ENCODE measurements at places on chromosomes 12 and 14.
A peak's percentile ranks its signal among the peaks of the same experiment; 100 is the strongest.

GRCh38 chr12:48937170-48937569 lies 11.9 kb upstream of the FKBP11 start:
- no peak for DNase-seq

DNA sequence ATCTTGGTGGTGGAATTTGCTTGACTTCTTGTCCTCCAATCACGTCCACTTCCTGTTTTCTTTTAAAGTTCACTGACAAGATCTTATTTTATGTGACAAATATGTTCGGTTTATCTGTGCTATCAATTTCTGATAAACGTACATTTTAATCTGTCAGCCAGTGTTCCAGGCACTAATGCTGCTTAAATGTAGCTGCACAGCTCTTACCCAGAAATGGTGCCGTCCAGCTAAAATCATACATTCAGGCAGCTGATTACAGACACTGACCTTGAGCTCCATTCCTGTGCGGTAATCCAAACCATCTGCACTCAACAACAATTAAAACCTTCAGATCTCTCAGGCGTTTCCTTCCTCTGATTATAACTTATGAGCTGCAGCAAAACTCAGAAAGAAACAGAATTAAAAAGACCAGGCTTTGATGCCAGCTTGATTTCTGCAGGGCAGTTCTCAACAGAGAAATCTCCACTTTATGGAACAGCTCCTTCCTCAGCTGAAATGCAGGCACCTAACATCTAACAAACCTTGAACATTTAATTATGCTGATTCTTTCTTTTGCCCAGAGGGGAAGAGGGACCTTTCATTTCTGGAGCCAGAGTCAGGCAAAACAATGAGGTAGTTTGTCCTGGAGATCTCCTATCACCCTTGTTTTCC lies 26.4 kb upstream of the RASSF3 start:
- no peak for DNase-seq

DNA sequence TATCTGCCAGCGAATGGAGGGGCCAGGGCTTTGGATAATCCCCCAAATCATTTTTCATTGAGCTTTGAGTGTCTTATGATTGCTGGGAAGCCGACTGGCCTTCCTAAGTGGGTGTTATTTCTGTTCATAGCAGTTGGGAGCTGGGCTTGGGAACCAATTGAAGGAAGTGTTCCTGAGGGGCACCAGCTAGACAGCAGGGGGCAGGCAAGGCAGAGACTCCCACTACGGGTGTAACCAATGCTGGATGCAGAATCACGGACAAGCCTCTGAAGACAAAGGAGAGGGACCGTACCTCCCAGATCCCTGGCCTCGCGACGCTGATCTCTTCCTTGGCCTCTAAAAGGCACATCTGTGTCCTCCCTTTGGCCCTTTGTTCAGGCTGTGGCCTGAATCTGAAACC lies 149.0 kb upstream of the PRMT8 start:
- DNase-seq = peak; percentile 31

GRCh38 chr12:6771091-6771495 lies 1.2 kb upstream of the LAG3 start:
- DNase-seq = no peak

GRCh38 chr12:53344487-53344823 lies 8.3 kb upstream of the SP7 start:
- no peak for DNase-seq

DNA sequence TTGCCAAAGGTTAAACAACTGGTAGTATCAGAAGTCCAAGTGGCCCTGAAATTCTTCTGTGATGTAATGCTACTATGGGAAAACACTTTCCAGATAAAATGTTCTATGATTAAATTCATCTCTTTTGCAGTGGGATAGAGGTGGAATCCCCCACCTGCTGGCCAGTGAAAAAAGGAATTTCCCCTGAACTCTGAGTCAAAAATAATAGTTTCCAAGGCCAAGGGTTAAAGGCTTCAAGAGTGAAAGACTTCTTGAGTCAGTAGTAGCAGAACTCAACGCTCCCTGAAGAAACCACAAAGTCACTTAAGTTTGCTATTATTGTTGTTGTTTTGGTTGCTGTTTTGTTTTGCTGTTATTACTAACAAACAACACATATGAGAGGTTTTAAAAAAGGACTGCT lies 330.8 kb downstream of the SOX5 start:
- no peak for DNase-seq

DNA sequence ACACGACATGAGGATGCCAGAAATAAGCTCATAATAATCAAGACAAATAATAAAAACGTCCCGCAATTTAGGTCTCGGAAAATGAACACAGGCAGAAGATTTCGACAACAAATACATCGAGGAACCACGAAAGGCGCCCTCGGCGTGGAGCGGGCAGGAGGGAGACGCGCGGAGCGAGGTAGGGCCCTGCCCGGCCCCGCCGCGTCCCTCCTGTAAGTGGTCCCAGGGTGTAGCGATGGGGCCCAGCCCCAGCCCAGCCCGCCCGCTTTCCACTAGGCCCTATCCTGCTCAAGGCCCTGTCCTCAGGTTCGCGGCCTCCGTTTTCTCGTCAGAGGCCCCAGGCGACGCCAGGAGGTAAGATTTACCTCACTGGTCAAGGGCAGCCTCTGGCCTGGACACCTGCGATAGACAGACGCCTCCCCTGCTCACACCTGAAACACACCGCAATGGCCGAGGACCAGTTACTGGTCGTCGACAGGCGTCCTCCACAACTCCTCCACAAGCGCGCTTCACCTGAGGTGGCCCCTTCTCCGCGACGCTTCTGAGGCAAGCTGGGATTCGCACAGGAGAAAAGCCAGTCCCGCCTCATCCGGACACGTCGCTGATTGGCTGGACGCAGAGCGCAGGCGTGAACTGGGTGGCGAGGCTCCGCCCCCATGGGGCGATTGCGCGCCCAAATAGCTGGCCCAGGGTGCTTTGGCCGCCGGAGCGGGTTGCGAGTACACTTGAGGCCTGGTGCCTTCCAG lies at the start of gene SYCP3:
Gene SYCP3 (minus strand): TSS at position 543 of the 746 bp plus-strand sequence. CDS start 1,527 bp downstream, outside the sequence.
- DNase-seq = no peak

DNA sequence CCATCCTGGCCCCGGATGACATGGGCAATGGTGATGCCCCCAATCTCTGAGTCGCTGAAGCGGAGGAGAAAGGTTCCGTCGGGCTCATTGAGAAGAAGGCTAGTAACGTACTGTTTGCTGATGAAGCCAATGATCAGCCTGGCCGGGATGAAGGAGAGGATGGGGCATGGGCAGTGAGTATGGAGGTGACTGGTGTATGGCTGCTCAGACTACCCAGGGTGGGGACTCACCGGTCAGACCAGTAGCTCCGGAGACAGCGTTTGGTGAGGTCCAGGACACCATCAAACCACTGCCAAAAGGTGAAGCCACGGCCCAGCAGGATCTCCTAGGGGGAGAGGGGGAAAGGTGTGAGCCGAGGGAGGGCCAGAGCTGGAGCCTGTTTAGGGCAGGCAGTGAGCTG lies 10.9 kb downstream of the NAB2 start:
- DNase-seq = no peak

DNA sequence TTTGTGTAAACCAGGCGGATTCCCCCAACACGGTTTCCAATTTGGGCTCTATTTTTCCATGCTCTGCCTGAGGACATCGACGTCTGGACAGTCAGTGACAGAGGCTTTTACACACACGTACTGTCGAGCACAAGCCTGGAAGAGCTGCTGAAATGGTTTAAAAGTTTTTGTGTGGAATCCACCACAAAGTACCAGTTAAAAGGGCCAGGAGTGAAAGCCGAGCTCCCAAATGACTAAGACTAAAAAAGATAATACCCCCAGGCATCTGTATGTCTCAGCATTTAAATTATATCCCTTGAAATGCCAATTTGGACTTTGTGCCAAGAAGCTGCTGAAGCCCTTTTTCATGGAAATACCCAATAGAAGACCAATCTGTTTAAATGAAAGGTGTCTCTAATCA lies 173.2 kb downstream of the EGLN3 start:
- no peak for DNase-seq

GRCh38 chr12:11981121-11981733 lies 89.5 kb upstream of the BCL2L14 start:
- no peak for DNase-seq

DNA sequence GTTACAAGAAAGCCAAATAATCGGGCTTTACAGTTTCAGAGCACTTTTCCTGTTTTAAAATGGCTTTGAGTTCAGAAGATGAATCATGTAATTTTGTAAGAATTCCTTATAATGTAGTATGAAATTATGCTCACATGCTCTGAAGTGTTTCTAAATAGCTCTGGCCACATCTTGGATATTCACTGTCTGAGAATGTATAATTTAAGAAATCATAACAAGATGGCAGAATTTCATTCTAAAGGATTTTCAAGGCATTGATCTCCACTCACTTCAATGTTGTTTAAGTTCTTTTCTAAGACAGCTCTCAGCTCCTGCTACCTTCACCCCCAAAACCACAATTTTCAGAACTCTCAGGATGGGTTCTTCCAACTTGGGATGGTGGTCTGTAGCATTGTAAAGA lies 180.1 kb downstream of the DACT1 start:
- DNase-seq = no peak

- no peak for DNase-seq
These were observed 51.6 kb downstream of the EIF2S3B start for GRCh38 chr12:10557329-10557728.

DNA sequence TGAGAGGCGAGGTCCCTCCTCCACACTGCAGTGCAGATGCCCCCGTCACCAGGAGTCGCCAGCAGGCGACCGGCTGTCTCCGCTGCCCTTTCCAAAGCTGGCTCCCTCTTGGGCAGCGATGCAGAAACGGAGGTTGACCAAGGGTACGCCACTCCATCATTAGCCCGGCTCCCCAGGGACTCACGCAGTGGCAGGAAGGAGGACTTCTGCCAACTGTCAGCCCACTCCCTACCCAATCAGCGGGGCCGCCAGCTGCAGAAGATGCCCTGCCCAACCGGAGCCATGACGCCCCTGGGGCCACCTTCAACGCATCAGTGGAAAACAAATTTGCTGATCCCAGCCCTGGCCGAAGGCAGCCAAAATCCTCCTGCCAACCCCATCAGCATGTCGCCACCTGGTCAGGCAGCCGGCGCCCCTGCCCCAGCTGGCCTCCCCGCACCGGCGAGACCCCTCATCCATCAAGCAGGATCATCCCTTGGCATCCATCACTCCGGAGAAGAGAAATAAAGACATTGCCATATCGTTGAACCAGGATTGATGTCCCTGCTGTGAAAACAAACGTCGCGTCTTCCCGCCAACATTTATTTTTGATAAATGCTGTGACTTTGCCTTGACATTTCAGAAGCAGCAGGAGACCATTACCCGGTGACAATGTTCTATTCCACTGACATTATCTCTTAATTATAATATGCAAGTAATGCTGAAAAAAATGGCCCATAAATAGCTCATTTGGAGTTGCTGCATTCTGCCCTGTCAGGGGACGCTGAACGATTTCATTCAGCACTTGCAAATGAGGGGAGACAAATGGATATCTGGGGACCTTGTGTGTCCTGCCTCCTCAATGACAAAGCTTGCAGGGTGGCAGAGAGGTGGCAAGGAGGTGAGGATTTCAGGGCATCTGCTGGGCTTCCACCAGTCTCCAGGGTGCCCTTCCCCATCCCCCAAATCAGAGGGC lies 105.1 kb downstream of the SCARB1 start:
- DNase-seq = peak; percentile 95

GRCh38 chr12:86254399-86255107 lies 1.6 kb downstream of the MGAT4C start:
- DNase-seq = peak; percentile 7

DNA sequence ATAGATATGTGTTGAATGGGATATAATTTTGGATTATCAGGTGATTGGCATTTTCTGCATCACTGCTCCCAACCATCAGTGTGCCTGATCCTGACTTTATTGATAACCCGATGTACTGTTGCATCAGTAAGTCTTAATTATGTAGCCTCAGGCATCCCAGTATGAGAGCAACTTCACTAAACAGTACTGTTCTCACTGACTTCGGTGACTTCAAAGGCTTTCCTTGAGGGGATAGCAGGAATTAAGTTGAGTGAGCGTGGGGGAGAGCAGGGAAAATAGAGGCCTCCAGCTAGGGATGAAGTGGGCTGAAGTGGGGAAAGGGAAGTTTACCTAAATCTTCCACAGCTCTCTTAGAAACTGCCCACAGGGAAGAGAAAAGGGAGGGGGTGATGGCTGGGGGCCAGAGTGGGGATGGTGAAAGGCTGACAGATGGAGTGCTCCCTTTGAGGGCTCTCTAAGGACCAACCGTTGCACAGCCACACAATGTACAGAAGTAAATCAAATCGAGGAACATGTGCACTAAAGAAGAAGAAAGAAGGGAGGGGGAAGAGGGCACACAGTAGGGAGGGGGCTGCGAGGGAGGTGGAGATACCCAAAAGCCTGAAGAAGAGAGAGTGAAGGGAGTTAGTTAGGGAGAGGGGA lies 10.7 kb upstream of the NEUROD4 start:
- no peak for DNase-seq

GRCh38 chr14:82328442-82328841 lies 794.8 kb upstream of the SEL1L start:
- no peak for DNase-seq

DNA sequence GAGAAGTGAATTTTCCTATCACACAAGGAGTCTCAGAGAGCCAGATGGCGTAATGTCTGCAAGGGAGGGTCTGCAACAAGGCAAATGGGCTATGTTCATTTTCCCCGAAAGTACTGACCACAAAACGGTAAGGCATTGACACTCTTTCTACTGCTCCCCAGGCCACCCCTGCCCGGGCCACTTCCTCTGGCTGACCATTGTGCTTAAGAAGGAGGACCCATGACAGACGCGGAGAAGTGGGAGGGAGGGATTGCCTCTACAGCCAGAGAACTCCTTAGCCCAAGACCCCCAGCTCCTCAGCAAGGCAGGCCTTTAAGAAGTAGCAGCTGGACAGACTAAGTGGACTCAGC lies 1.2 kb downstream of the NCKAP5L start:
- DNase-seq = no peak

GRCh38 chr12:120841525-120841924 lies 62.6 kb downstream of the SPPL3 start:
- DNase-seq = no peak

- DNase-seq = peak; percentile 21
These were observed 115.5 kb downstream of the SLC2A13 start for GRCh38 chr12:39990122-39991101.

DNA sequence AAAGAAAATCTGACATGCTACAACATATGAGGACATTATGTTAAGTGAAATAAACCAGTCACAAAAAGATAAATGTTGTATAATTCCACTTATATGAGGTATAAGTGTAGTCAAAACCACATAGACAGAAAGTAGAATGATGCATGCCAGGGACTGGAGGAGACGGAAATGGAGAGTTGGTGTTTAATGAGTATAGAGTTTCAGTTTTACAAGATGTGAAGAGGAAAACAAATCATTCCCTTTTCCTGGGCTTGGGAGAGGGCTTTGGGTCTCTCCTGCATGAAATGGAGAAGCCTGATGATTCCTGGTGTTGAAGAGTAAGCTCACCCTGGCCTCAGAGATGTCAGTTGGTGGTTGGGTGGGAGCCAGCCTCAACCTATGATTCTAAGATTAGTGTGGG lies 158.4 kb upstream of the PLXNC1 start:
- no peak for DNase-seq

- DNase-seq = no peak
These were observed 32.1 kb downstream of the DMAC2L start for GRCh38 chr14:50344116-50344775.

DNA sequence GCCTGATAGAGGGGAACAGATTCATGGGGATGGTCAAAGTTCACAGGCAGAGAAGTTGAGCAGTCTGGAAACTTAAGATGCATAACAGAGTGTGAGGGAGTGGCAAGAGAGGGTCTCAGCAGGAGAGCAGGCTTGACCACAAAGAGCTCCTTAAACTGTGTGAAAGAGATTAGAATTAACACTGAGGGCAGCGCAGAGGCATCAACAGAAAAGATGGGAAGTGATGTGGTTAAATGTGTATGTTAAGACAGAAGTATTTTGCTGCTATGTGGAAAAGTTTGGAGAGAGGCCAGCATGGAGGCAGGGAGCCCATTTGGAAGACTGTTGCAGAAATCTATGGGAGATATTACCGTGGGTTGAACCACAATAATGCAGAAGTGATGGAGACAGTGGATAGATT lies 122.7 kb upstream of the LMNTD1 start:
- no peak for DNase-seq
